A549 (cell line): ENCODE measurements at places on chromosomes 5 and 9. TPM values are rescaled to one million over a fixed set of nuclear protein-coding genes. Genes with fewer than 3 reads are reported as not detected.

The SPATA31E1 gene
- not detected in 3 replicates for polyA plus RNA-seq

The FOXI1 gene
- polyA plus RNA-seq: not detected in 3 replicates

The AMBP gene
- polyA plus RNA-seq: 6.1 to 9.2 TPM (median 6.8 TPM) in 3 replicates

The GPX3 gene
- 13.6 to 16.8 TPM (median 16.2 TPM) in 3 replicates for polyA plus RNA-seq

The CAMK4 gene
- polyA plus RNA-seq: 0.18 TPM in 1 of 3 replicates, not detected in the others

The CACFD1 gene
- 3.1 to 5.2 TPM (median 5.0 TPM) in 3 replicates for polyA plus RNA-seq

DNA sequence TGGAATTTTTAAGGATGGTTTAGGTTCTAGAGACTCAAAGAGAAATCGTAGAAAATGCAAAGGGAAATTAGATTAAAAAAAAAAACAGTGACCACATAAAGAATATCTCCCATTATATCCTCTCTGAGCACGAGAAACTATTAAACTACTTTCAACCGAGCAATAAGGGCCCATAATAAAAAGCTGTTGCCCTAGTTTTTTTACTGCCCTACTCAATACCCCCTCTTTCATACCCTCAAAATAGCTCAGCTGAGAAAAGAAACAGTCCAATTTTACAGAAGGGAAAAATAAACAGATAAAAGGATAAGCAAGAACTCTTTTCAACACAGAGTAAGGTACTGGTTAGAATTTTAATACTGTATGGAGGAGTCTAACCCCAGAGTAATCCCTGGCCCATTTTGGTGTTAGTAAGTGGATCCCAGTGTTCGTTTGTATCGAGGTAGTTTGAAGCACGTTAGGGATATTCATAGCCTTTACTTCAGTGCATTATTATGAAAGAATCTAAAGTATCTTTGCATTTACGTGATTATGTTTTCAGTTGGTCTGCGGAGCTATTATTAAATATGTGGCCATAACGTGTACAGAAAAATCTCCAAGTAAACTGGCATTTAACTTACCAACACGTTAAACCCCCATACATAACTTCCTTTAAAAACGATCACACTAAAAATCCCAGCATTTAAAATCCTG is 980 bp upstream of the RHOBTB3 start:
- no peak for DNase-seq

GRCh38 chr5:164577742-164578141 is 1072.3 kb downstream of the MAT2B start:
- no peak for DNase-seq

GRCh38 chr9:8315211-8315610 is 515.6 kb upstream of the DMAC1 start:
- DNase-seq: no peak

DNA sequence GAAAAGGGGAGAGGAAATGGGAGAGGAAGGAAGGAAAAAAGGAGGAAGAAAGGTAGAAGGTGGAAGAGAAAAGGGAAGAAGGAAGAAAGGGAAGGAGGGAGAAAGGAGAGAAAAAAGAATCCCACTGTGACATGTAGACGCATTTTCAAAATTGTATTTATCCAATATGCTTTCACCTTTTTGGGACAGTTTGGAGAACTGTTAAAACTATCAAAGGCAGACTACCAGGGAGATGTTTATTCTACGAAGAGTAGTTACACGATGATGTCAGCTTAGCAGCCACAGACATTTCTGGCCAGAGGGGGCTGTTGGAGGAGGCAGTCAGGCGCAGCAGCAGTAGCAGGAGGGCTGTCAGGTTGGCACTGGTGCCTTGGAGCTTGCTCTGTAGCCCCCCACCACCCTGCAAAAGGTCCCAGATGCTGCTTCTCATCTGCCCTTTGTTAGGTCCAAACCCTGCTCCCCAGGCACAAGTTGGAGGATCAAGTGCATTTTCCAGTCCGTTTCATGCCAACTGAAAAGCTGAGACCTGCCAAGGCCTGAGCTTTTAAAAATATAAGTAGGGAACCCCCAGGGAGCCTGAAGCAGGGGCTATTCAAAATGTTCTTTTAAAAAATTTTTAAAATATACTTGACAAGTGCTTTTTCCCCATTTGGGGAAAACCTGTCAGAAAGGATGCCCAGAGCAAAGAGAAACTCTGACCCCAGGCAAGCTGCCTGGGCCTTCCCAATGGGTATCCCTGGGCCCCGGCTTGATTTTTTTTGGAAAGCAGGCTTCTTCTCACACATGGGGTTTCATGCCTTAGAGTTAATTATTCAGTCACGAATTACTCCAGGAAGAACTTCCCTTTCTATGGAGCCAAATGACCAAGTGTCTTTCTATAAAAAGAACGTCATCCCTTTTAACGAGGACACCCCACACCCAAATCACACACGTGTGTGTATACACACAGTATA is 203.3 kb downstream of the SLIT3 start:
- DNase-seq: no peak

GRCh38 chr9:128033609-128034008 is 33.5 kb downstream of the NAIF1 start:
- DNase-seq: no peak

GRCh38 chr5:106171708-106172107 is 1499.0 kb downstream of the EFNA5 start:
- DNase-seq: no peak

DNA sequence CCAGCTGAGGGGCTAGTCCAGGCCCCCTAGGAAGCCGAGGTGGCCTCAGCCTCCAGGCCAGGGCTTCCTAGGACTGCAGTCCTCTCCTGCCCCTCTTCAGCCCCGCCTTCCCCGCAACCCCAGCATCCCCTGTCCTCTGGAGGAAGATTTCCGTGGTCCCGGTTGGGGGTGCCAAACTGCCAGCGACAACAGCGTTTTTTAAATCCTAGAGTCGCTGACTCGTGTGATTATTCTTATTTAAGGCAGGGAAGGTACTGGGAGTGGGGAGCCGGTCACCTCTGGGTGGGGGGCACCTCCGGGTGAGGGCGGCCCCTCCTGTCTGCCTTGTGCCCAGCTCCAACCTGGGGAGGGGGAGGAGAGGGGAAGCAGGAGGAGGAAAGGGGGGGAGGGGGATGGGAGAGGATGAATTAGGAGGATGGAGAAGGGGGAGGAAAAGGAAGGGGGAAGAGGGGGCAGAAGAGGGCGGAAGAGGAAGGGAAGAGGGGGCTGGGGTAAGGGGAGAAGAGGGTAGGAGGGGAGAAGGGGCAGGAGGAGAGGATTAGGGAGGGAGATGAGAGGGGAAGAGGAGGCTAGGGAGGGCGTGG is 173.1 kb upstream of the IER5L start:
- DNase-seq: no peak

DNA sequence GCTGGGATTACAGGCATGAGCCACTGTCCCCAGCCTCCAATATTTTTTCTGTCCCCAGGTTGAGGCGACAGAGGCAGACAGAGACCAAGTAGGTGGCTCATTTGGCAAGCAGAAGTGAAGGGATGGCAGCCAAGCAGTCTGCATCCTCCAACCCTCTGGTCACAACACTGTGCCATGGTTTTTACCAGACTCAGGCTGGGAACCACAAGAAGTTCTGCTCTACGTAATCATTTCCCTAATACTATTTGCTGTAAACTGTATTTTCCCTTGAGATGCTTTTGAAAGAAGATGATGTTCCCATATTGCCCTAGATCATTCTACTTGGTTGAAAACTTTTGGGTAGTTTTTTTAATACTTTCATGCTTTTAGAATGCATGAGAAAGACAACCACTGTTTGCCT is 40.5 kb downstream of the PTTG1 start:
- DNase-seq: no peak

- no peak for DNase-seq
These were observed 201.8 kb upstream of the MPDZ start for GRCh38 chr9:13481274-13481673.

GRCh38 chr5:133773247-133774202 is 161.2 kb upstream of the FSTL4 start:
- no peak for DNase-seq

DNA sequence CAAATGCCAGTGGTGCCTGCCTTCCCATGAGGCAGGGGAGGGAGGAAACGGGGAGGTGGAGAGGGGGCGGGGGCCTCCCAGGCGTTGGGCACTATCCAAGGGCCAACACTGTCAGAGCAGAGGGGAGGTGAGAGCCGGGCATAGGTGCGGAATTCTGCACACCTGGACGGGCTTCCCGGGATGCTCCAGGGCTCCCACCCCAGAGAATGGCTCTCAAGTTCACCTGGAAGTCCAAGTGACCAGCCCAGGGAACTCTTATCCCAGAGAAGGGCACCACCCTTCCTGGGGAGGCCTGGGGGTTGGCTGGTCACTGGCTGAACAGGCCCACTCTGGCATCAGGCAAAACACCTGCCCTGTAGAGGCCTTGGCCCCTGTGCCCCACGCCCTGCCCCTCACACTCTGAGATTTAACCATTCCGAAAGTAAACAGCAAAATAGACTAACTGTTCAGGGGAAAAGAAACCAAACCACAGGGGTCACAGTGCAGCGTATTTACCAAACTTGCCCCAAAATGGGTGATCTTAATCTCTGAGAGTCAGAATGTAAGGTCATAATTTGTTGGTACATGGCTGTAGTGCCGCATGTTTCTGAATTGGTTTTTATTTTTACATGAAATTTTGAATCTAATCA is 2.7 kb downstream of the CSF2 start:
- DNase-seq: no peak

DNA sequence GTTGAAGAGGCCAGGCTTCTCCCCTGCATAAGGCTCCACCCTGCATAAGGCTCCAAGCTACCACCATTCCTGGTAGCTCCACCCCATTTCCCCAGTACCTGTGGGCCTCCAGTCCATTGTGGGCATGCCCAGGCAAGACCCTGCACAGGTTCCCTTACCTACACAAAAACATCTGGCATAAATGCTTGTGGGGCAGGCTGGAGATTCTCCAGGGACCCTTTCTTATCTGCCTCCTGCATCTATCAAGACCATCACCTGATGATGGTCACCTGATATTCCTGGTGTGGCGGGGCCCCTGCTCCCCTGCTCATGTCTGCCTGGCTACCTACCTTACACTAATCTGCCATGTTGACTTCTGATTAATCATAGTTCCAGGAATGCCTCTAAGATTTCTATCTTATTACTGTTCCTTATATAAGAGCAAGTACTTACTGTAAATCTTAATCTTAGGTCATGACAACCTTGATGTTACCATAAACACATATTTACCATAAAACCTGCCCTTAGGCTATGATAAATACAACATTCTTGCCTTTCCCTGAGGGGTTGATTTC is 41.0 kb downstream of the FGD3 start:
- DNase-seq: no peak

GRCh38 chr9:89714321-89714720 is 109.5 kb downstream of the GADD45G start:
- DNase-seq: no peak

- no peak for DNase-seq
These were observed 43.6 kb downstream of the MAP3K1 start for GRCh38 chr5:56858777-56859442.

DNA sequence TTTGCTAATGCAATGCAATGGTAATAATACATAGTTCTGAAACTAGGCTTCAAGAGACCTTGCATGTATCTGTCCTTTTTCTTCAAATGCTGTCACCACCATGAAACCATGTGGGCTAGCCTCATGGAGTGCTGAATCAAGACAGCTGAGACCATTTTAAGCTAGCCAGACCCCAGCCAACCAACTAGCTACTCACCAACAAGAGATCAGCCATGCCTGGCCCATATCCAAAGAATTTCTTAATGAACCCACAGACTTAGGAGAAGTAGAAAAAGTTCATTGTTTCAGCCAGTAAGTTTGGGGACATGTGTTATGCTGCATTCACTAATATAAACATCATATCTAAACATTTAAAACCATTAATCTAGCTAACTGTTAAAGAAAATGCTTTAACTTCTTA is 139.8 kb upstream of the EDIL3 start:
- DNase-seq: no peak

DNA sequence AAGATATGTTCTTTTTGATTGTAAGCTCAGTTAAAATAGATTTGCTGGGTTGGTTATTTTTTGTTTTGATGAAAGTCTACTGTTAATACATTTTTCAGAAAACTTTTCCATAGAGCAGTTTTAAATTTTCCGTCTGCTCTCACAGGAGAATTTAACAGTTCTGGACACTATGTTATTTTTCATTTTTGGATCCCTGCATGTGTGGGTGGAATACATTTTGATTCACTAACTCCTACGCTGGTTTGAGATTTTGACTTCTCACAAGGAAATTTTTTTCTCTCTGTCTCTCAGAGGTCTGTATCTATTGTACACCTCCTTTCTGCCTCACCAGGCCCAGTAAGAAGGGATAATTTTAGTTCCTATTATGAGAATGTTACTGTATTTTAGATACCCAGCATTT is 502.4 kb downstream of the CDH10 start:
- no peak for DNase-seq

DNA sequence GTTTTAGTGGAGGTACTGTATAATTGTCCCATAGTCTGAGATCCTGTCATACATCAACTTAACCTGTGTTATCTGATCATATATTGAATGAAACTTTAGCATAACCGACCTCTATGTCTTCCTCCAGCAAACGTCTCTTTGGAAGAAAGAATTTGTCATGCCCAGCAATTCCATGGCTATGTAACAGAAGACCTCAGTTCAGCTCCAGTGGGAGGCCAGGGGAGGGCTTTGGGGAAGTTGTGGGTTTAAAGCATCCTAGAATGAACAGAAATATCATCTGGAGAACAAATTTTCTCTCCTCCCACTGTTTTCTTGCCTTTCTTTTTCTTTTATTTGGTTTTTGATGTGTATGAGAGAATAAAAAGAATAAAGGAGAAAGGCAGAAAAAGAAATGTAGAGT is 164.5 kb downstream of the GAS1 start:
- DNase-seq: no peak

DNA sequence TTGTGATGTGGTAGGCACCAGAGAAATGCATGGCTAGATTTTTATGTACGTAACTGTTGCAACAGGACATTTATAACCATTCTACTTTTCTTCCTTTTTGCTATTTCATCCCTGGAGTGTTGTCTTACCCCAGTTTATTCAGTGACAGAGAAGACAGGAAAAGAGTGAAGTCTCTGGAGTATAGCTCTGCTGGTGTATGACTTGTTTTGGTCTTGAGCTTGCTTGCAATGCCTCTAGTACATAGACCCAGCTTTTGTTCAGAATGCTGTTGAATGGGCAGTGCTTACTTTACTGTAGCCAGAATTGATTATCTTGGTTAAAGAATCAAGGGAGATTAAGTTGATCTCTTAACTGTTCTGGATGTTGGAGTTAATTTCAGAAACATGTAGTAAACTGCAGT is 94.3 kb downstream of the PBX3 start:
- DNase-seq: no peak

DNA sequence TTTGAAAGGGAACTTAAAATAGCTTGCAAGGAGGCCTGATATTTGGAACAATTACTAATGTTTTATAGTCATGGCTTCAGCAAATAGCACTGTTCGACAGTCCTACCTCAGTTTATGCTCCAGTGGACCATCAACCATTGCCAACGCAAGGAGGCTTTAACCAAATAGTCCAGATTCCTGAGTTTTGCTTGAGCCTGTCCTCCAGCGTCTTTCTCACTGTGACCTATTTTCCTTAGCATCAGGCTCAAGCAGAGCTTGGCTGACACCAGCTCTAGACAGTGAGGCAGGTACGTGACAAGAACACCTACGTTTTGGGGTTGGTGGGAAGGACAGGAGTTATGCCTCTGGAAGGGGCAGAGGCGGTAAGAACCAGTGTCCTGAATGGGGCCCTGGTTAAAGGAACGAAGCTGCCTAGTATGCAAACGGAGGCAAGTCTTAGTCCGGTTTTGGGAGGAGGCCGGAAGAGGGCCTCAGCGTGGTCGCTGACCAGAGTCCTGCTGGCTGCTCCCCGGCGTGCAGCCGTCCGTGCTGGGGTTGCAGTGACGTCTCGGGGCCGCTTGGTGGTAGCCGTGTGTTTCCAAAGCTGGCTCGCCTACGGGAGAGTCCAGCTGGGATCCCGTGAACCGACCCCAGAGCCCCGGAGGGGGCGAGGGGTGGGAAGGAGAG is 998 bp upstream of the FGF18 start:
- DNase-seq: peak; percentile 85
